Epithelial cell of proximal tubule (primary cell): ENCODE measurements at places on chromosomes 1 and 21. TPM values are rescaled to one million over a fixed set of nuclear protein-coding genes. Genes with fewer than 3 reads are reported as not detected.

OR2L3 gene
- not detected in 2 replicates for total RNA-seq

AMY1C gene
- total RNA-seq: not detected in 2 replicates

TINAGL1 gene
- 215 and 230 TPM in 2 replicates for total RNA-seq

PPM1J gene
- 3.2 and 7.7 TPM in 2 replicates for total RNA-seq

MAD2L2 gene
- total RNA-seq: 89.4 and 127 TPM in 2 replicates

NPHS2 gene
- not detected in 2 replicates for total RNA-seq

DNA sequence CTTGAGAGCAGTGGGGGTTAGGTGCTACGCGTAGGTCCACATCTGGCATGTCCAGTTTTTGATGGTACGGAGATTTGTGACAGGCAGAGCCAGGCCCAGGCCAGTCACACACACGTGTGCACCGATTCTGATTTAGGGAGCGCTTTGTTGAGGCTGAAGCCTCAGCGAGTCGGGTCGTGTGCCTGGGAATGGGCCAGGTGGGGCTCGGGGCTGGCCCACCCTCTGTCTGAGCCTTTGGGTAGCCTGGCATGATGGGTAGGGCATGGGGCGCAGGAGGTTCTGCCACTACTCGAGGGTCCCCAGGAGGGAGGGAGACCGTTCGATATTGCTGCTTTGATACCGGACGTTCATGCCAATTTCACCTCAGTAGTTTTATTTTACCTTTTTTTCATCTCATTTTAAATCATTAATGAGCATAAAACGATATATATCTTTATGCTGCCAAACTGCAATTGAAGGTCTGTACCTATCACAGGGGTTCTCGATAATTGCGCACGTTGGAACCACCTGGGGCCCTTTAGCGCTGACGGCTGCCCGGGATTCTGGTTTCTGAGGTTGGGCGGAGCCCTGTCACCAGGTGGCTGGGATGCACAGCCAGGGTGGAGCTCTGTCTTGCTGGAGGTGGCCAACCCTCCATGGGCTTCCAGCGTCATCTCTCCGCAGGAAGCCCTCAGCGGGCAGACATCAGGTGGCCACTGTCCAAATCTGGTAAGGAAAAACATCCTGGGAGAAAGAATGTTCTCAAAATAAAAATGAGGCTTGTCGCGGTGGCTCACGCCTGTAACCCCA, 71.9 kb downstream of the SCCPDH start:
- DNase-seq: no peak

DNA sequence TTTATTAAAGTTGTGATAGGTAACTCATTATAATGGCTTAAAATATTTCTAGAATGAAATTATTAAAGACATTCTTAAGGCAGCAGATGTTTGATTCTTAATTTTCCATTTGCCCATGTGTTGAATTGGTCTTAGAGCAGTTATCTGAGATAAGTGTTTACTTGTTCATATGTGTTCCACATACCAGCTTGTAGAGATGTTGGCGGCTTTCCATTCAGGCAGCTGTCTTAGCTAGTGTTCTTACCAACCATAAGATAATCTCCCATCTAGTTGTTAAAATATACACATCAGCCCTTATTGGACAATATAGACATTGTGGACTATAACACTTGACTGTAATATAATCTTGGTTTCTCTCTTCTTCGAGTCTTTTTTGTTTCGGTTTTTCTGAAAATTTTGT, 1372.9 kb upstream of the ADGRL2 start:
- no peak for DNase-seq

- DNase-seq: no peak
These were observed 34.1 kb downstream of the BMP8A start for GRCh38 chr1:39525366-39526165.

- DNase-seq: no peak
These were observed 27.1 kb upstream of the POU3F1 start for GRCh38 chr1:38073534-38074301.

DNA sequence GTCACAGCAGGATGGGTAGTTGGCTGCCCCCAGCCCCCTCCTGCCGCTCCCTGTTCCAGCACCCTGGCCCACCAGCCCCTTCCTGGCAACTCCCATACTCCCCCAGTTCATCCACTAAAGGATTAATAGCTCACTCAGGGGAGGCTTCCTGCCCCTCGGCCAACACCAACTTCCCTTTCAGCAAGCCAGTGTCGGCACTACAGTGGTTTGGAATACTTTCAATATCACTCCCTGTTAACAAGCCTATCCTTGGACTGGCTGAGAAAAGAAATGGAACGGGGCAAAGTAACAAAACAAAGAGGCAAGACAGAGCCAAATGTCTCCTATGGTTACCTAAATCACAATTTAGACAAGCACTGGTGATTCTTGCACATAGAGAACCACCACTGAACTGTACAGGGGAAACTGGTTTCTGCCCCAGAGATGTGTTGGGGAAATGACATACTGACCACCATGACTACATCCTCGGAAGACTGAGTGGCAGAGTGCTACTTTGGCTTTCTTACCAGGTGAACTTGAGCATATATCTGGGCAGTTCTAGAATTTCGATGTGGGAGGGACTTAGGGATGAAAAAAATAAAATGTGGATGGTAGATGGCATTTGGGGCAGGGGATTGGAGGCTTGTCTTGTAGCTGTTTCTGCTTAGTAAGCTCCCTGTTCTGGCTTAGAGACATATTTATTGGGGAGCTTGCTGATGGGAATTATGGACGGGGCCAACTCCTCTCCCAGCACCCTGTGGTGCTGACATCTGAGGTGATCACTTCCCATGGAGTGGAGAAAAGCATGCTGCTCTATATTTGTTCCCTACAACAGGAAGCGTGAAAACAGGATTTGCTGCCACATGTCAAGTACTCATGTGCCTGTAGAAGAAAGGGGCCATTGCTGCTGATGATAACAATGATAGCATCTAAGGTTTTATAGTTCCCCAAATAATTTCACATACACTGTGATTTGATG, 7.1 kb upstream of the CAPN2 start:
- DNase-seq: no peak

- no peak for DNase-seq
These were observed 4.2 kb upstream of the ECE1 start for GRCh38 chr1:21294266-21294989.

DNA sequence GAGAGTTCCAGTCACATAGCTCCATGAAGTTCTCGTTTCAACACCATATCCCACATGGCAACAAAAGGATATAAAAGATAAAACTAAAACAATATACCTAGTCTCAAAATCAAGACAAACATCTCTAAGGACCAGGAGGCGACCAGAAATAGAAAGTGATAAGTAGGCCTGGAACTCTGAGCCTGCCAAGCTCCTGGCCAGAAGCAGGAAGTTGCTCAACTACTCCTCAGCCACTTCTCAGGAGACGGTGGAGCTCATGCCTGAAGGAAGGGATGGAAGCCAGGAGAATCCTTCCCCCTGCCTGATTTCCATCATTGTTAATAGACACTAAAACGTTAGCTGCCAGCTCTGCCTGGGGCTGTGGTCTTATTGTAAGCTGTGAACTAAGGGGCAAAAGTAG, 94.7 kb downstream of the DISP1 start:
- DNase-seq: no peak

GRCh38 chr1:159946242-159947187, 1.1 kb upstream of the IGSF9 start:
- no peak for DNase-seq

GRCh38 chr1:42993502-42994136, 35.0 kb upstream of the SLC2A1 start:
- no peak for DNase-seq

- no peak for DNase-seq
These were observed 254.2 kb upstream of the ADAMTS5 start for GRCh38 chr21:27221077-27221476.
